ENCODE measurements at places on chromosomes 2 and 18.

- DNase-seq: no peak
Observed at GRCh38 chr2:135582383-135582782, 51.1 kb downstream of the R3HDM1 start.

GRCh38 chr2:217953011-217953481, 49.7 kb downstream of the TNS1 start:
- DNase-seq: no peak

- DNase-seq: no peak
Observed at GRCh38 chr18:46652372-46652771, 4.6 kb downstream of the LOXHD1 start.

DNA sequence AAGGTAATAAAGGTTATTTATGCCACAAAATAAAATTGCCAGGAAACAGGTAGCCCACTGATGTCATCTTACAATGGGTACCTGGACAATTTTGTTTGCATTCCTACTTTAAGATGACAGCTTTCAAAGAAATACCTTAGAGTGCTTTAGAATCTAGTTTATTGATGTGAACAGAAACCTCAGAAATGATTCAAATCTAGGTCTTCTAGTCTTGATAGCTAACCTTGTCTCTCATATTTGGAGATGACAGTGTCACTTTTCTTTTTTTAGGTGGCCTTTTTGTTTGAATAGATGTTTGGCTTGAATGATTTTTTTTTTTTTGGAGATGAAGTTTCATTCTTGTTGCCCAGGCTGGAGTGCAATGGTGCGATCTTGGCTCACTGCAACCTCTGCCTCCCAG, 69.1 kb downstream of the PIK3C3 start:
- DNase-seq: no peak

Measured in CD4-positive, alpha-beta T cell treated with Interleukin-4 for 1 hour (primary cell).